ENCODE measurements at places on chromosomes 3 and 15. TPM values are rescaled to one million over a fixed set of nuclear protein-coding genes. Genes with fewer than 3 reads are reported as not detected.

GRCh38 chr15:92928225-92928750 is 28.2 kb downstream of the CHD2 start:
- DNase-seq = no peak

DNA sequence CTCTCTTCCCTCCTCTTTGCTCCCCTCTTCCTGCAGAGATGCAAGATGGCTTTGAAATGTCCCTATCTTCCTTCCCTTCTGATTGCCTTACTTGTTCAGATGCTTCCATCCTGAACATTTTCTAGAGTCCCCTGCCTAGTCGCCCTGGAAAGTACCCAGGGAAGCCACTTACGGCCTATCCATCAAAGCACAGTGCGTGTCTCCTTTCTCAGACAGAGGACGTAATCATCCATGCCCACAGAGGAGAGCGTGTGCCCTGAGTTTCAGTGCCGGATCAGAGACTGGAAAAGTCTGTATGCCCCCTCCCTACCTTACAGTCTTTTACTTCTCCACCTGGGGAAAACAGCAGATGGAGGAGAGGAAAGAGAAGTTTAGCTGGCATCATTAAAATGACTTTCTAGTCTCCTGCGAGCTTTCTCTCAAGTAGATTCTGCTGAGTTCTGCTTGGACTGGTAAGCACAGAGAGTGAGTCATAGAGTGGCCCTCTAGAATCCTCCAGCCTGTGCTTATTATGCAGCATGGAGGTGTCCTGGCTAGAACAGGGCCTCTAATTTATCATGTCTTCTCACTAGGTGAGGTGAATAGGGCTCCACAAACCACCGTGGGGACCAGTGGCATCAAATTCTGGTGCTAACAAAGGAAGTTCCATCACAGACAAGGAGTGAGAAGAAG is 114.6 kb downstream of the SLCO3A1 start:
- DNase-seq = no peak

DNA sequence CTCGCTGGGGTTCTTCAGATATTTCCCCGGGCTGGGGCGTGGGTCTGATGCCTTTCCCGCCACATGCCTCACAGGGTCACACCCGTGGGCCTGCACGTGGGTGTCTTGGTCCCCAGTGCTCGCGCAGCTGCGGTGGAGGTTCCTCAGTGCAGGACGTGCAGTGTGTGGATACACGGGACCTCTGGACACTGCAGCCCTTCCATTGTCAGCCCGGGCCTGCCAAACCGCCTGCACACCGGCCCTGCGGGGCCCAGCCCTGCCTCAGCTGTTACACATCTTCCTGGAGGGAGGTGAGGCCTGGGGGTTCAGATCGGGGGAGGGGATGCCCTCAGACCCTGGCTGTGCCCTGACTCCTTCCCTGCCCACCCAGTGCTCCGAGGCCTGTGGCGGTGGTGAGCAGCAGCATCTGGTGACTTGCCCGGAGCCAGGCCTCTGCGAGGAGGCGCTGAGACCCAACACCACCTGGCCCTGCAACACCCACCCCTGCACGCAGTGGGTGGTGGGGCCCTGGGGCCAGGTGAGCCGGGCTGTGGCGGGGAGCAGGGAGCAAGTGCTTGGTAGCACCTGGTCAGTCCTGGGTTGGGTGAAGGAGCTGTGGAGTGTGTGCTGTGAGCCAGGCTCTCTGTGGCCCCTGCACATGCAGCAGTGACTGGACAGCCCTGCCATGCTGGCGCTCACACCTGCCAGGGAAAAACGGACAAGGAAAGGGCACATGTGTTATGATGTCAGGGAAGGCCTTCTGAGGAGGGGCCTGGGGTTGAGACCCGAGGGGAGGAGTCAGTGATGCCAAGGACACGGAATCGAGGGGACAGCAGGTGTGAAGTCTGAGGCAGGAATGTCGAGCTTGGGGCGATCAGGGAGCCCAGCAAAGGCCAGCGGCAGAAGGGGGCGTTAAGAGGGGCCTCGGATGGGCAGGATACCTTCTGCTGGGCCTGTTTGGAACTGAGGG is 88.9 kb downstream of the TBC1D2B start:
- DNase-seq = no peak

DNA sequence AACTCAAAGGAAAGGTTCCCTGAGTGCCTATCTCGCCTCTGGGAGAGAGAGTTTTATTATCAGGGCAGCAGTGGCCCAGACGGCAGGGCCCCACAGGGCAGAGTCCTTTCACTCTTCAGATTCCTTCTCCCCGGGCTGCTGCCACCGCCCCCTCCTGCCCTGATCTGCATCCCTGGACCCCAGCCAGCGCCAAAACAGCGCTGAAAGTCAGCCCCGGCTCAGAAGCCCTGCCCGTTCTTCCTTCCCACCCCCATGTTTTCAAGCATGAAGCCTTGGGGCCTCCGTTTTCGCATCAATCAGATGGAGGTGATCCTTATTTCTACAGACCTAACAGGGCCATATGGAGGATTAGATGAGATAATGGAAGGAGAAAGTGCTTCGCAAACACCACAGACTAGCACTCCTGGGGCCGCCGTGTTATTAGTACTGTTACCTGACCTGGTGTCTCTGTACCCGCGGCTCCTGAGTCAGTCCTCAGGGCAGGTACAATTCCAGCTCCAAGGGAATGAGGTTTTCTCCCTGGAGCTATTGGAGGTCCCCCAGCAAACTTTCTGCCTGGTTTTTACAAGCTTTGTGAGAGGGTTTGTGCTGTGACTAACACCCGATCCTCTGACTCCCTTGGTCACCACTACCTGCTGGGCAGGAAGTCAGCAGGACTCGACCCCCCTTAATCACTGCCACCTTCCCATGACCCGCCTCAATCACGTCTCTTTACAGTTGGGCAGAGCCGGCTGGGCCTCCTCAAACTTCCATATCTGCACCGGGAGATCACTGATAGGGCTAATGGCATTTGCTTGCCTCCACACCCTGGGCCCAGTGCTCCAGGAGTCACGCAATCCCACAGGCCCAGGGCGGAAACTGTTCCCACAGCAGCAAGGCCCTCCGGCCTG is 39.5 kb upstream of the TSEN2 start:
- DNase-seq = no peak

DNA sequence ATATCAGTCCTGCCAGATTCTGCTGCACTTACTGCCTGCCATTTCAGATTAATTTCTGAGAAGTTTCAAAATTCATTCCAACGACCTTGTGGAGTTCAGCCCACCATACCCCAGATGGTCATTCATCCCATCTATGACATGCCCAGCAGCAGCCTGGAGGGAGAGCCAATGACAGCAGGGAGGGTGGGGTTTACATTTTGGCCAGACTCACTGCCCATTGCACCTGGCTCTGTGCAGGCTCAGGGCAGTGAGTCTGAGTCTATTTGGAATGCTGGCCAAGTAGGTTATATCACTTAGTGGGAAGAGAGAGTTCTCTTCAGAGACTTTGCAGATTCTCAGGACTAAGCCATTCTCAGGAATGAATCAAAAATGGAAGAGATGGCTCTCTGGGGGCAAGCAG is 21.5 kb downstream of the SRPRB start:
- DNase-seq = no peak

GRCh38 chr3:159765030-159765859 is 223.4 kb upstream of the IL12A start:
- DNase-seq = no peak

Gene OXTR
- 0.94 TPM for total RNA-seq

- no peak for DNase-seq
Measured at GRCh38 chr3:48528048-48528447, 24.1 kb upstream of the SHISA5 start.

Gene GYG1
- total RNA-seq = 24.1 TPM

DNA sequence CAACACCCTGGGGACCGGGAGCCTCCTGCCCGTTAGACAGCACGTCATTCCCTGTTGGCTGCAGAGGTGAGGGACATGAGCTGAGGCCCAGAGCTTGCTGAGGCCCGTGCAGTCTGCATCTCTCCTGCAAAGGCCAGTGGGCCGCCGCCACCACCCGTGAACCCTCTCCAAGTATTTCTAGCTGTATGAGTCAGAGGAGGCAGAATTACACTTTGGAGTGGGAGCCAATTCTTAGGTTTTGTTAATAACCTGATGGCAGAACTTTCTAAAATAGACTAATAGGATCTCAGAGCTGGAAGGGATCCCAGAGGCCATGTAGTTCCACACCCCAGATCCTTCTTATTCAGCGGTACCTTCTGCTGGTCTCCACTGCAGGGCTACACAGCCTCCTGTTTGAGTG is 335.2 kb upstream of the CTDSPL start:
- no peak for DNase-seq
